Activated gamma-delta T cell treated with Interleukin-2 at 50 U/mL for 16 hours (primary cell): ENCODE measurements at places on chromosomes 6 and 20.
A peak's percentile ranks its signal among the peaks of the same experiment; 100 is the strongest.

DNA sequence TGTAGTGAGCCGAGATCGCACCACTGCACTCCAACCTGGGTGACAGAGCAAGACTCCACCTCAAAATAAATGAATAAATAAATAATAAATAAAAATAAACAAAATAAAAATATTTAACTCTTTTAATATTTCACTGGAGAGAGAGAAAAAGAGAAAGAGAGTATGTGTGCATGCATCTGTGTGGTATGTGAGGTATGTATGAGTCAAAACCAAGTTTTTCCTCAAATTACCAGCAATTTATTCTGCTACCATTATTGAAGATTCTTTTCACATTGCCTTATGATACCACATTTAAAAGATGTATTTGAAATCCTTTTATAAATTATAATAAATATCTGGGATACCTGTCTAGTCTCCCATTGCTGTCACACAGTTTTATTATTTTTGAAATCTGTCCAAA, 122.1 kb downstream of the CD164 start:
- DNase-seq: no peak

- DNase-seq: no peak
Observed at GRCh38 chr20:61814244-61814643, 251.4 kb downstream of the TAF4 start.

DNA sequence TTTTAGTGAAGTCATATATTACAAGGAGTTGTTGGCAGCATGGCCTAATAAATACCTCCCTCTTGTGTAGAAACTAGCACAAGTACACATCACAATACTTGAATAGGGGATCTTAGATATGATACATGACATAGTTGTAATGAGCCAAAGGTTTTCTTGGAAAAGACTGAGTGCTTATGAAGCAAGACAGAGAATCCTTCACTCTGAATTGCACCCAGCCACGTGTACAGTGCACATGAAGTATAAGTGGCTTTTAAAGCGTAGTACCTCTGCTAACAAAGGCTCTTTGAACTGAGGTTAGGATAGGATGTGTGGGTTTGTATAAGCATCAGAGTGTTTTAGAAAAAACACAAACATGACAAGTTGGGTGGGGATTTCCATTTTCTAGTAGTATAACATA, 145.5 kb upstream of the STMND1 start:
- no peak for DNase-seq

DNA sequence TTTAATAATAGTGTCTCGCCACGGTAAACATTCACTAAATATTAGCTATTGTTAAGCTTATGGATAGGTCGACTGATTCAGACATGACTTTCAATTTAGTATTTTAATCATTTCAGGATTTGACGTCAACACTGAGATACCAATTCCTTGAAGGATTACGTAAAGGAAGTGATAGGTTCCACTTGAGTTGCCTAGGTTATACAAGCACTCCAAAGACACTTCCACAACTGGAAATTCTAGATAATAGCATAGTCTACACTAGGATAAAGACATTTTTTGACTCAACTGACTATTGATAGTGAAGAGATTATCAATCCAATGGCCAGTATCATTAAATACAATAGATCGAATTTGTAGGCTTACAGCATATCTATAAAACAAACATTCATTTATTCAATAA, 63.9 kb upstream of the NHSL1 start:
- DNase-seq: no peak

DNA sequence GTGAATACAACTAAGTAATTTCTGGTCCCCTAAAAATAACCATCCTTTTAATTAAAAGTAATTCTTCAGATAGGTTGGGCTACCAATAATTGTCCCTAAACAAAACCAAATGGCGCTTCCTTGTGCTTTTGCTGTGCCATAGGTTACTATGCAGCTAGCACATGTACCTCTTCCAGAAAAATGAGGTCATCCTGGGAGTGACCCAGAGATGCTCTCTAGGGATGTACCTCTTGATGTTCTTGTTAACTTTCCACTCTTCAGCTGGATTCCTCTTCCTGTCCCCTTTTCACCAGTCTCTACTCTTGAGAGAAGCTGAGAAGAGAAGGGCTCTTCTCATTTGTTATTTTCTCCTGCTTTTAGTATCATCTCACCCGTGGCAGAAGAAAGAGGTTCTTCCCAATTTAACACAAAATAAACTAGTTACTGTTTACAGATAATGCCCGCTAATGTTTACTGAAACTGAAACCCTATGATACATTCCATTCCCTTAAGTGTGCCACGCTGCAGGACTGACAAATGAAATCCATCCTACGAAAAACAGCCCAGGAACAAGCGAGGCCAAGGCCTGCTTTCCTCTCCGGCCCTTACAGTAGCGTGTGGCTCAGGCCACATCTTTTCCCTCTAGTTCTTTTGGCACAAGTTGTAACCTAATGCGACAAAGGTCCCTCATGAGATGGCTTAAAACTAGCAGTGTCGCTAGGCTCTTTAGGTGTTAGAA, 24.2 kb downstream of the MRS2 start:
- no peak for DNase-seq

- DNase-seq: no peak
Observed at GRCh38 chr6:27161603-27161945, 85.9 kb upstream of the PRSS16 start.

GRCh38 chr20:31833130-31833930, 12.1 kb downstream of the FOXS1 start:
- peak; percentile 60 for DNase-seq

GRCh38 chr6:72078096-72078495, 191.7 kb downstream of the RIMS1 start:
- no peak for DNase-seq

DNA sequence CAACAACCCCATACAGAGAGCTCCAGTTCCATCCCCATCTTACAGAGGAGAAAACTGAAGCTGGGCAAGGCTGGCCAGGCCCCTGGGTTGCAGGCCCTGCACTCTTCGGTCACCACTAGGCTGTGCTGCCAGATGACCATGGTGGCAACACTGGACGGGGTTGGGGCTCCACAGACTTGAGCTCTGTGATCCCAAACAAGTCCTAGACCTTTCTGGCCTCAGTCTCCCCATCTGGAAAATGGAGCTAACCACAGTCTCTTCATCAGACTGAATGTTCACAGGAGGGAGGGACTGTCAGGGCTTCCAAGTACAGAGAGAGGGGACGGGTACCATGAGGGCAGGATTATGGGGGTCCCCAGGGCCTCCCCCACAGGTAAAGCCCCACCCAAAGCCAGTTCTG, 41.3 kb upstream of the NOL4L start:
- DNase-seq: no peak

DNA sequence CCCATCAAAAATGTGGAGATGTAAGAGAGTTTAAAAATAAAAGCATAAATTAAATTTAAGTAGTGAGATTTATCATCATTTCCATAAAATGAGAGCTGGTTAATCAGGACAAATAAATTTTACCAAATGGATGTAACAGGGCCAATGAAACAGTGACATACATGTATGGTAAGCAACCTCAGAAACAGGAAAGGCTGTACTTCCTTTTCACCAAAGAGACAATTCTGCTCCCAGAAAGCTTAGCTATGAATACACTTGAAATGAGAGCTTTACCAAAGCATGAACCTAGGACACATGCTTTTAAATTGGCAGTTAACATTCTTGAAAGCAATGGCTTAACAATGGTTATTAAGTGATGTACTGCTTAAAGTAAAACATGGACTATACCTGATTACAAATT, 12.1 kb upstream of the UBE2J1 start:
- no peak for DNase-seq

DNA sequence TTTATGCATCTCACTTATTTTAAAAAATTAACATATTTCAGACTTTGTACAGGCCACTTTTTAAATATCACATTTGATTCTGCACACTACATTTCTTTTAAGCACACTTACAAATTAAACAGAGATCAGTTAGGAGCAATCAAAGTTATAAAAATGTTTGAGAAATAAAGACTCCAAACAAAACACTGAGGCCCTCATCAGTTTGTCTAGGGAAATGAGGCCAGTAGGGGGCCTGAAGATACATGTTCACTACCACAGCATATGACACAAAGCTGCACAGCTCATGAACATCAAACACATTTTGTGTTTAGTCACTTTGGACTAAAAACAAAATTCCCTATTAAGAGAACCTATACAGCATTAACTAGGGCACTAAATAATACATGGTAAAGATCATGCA, 180.5 kb downstream of the PDE7B start:
- DNase-seq: no peak

DNA sequence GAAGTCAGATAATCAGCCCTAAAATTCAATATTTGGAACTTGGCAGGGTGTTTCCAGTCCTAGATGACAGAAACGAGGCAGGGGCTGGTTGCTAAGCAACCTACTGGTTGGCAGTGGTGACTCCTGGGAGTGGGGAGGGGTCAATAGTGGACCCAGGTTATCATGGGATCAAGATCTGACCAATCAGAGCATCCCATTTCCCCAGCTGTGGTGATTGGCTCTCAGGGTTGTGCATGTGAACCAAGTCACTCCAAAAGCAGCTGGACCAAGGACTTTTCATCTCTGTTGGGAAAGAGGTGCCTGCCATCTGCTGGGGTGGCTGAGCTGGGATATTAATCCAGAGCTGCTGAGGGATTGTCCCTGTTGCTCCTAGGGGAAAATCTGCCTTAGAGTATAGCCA, 253.4 kb downstream of the PREX1 start:
- no peak for DNase-seq

DNA sequence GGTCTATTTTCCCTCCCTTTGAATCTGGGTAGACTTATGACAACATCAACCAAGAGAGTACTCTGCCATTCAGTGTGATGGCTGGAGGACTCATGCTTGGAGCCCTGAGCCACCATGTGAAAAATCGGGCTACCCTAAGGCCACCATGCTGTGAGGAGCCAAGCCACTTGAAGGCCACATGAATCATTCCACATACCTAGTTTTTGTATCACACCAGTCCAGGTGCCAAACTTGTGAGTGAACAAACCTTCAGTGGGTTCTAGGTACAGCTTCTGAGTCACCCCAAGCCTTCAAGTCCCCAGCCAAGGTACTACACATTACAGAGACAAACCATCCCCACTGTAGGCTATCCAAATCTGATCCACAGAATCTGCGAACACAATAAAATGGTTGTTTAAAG, 37.4 kb upstream of the E2F3 start:
- DNase-seq: no peak

DNA sequence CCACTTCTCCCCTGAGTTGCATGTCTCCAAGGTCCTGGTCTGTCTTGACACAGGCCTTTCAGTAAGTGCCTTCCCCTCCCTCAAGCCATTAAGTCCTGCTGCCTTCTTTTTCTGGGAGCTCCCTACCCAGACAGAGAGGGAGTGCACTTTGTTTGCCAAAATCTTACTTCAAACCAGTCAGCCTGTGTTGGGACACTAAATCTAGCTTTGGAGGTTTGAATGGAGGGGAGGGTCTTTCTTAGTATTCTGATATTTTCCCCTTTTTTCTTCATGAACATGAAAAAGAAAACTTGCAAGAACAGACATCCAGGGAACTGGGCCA, 170.7 kb upstream of the PMEPA1 start:
- no peak for DNase-seq

DNA sequence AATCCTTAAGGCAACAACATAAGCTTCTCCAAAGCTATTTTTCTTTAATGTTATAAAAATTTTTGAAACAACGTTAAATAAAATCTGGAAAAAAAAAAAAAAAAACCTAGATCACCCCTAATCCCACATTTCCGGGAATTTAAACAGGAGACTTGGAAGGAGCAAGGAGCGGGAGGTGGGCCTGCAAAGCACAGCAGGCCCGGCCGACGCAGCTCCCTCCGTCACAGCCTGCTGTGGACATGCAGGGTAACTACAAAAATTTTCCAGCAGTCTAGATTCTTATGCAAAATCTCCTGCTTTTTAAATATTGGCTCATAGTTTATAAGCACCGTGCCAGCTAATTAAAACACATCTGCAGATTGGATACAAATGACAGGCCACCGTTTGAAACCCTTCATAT, 23.5 kb downstream of the FOXF2 start:
- no peak for DNase-seq

DNA sequence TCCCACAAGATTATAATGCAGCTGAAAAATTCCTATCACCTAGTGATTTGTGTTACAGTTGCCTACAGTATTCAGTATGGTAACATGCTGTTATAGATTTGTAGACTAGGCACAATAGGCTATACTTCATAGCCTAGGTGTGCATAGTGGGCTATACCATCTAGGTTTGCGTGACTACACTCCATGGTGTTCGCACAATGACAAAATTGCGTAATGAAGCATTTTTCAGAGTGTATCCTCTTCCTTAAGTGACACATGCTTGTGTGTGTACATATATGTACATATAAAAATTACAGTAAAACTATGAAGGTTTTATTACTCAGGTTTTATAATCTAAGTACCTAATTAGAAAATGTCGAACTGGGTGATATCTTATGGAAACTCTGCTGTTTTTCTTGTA, 133.0 kb downstream of the FARS2 start:
- DNase-seq: no peak

DNA sequence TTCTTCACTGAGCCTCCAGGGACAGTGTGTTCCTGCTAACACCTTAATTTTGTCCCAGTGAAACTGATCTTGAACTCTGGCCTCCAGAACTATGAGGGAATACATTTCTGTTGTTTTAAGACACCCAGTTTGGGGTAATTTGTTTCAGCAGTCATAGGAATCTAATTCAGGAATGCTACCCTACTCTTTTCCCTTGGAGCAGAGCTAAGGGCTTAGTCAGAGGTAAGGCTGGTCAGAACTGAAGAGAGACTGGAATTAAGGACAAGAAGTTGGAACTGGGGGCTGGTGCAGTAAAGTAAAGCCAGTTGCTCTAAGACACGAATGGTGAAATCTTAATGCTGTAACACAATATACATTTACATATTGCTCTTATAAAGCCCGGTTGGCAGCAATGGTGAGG, 809.7 kb downstream of the MAFB start:
- no peak for DNase-seq

- DNase-seq: no peak
Observed at GRCh38 chr20:46590443-46590842, 40.0 kb upstream of the OCSTAMP start.

- no peak for DNase-seq
Observed at GRCh38 chr20:38209054-38209675, 44.1 kb upstream of the TGM2 start.

- DNase-seq: peak; percentile 66
Observed at GRCh38 chr20:59495894-59496510, 108.3 kb upstream of the PHACTR3 start.

- DNase-seq: no peak
Observed at GRCh38 chr6:101391772-101392585, 1.5 kb upstream of the GRIK2 start.
